GM19239 (cell line): ENCODE measurements at places on chromosomes 6 and 20.

DNA sequence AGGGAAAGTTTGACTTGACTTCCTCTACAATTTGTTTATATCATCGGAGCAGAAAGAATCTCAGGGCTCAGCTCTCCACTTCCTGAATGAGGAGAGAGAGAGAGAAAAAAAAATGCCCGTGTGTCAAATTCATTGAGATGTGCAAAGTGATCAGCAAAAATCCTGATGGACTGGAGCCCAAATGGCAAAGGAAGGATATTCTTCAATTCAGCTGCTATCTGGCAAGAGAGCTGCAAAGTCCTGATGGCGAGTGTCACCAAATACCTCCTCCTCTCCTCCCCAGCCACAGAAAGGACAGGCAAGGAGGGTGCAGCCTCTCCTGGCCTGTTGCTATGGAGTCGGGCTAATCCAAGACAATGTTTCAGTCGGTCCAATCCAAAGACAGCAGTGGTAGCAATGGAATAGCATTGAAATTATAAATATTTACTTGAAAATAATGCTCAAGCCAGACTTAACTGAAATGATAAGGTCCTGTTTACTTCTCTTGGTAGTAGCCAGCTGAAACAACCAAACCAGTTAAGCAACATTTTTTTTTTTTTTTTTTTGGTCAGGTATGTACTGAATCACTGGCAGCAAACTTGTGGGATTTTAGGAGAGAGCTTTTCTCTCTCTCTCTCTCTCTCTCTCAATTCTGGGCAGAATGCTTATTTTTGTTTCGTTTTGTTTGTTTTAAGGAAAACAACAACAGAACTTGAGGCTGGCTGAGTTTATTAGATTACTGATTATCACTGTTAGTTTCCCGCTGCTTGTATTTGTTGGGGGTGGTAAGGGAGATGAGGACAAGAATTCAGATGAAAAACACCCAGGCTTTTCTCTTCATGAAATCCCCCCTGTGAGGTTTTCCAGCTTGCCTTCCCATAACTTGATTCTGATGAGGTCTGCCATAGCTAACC lies 204.2 kb downstream of the BCAS1 start:
- no peak for DNase-seq

- DNase-seq, result no peak
Measured at GRCh38 chr6:41053041-41053440, at the start of gene APOBEC2. Gene APOBEC2 (plus strand): TSS chr6:41053202. CDS start chr6:41053348, 146 bp downstream.

GRCh38 chr6:157539900-157540752 lies 159.1 kb downstream of the ZDHHC14 start:
- DNase-seq, result no peak

- DNase-seq, result no peak
Measured at GRCh38 chr20:23278172-23278571, 72.4 kb upstream of the NXT1 start.

DNA sequence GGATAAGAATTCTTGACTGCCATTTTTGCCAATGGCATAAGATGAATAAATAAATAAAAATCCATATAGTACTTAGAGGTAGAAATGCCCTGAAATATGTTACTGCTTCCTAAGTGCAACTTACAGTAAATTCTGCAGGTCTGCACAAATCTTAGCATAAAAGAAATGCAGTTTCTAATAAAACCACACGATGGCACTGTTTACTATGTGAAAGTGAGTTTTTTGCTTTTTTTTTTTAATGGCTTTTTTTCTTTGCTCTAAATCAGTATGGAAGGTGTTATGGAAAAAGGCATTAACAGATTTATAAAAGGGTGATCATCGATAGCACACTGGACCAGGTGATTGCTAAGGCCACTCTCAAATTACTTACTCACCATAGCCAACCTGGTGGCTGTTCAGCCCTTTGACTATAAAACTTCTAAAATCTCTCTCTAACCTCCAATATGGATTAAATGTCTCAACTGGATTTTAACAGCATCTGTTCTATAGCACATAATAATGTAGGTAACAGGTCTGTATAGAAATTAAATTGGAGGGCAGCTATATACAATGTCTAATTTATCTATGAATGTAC lies 45.8 kb downstream of the AHI1 start:
- no peak for DNase-seq

DNA sequence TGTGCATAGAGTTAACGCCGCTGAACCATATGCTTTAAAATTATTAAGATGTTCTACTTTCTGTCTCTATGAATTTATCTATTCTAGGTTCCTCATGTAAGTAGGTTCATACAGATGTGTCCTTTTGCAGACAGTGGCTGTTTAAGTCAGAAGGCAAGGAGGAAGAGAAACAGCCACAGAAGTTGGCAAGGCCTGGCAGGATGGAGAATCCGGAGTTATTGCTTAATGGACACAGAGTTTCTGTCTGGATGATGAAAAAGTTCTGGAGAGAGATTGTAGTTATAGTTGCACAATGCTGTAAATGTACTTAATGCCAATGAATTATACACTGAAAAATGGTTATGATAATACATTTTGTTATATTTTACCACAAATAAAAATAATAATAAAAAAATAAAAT lies 283.6 kb upstream of the CNR1 start:
- no peak for DNase-seq

- no peak for DNase-seq
Measured at GRCh38 chr6:68169922-68170321, 465.2 kb upstream of the ADGRB3 start.

- DNase-seq, result no peak
Measured at GRCh38 chr6:106728296-106728870, 99.0 kb downstream of the QRSL1 start.

DNA sequence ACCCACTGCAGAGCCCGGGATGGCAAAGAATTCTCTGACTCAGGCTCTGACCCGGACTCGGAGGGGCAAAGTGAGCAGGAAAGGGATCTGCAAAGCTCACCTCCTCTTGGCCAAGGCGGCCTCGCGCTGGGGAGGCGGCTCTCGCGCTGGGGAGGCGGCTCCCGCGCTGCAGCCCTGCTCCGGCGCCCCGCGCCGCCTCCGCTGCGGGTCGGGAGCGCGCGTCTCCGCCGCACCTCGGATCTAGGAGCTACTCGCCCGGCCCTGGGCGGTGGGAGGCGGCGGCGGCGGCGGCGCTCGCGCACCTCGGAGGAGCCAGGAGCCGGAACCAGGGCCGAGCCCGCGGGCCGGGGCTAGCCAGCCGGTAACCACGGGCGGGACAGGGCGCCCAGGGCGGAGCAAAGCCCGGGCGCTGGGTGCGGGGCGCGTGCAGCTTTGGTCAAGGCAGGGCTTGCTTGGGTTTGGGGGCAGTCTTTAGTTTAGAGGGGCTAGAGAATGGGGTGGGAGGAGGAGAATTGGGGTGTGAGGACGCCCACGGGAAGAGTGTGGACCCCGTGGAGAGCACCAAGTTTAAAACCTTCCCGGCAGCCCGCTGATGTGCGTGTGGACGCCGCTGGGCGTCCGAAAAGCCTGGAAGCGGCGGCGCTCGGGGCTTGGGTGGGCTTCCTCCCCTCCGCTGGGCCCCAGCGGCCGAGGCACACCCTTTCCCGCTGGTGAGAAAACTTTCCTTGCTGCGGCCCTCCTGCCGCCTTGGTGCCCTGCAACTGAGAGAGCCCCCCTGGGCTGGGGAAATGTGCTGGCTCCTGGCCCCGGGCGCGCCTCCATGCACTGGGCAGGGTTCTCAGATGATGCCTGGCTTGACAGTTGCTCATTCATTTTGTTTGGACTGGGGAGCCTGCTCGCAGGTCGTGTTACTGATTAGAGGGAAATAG lies at the start of gene MRAP2:
MRAP2 (plus strand) TSS at position 250 of the 929 bp plus-strand sequence. CDS start 21,547 bp downstream, outside the sequence.
- DNase-seq, result no peak

DNA sequence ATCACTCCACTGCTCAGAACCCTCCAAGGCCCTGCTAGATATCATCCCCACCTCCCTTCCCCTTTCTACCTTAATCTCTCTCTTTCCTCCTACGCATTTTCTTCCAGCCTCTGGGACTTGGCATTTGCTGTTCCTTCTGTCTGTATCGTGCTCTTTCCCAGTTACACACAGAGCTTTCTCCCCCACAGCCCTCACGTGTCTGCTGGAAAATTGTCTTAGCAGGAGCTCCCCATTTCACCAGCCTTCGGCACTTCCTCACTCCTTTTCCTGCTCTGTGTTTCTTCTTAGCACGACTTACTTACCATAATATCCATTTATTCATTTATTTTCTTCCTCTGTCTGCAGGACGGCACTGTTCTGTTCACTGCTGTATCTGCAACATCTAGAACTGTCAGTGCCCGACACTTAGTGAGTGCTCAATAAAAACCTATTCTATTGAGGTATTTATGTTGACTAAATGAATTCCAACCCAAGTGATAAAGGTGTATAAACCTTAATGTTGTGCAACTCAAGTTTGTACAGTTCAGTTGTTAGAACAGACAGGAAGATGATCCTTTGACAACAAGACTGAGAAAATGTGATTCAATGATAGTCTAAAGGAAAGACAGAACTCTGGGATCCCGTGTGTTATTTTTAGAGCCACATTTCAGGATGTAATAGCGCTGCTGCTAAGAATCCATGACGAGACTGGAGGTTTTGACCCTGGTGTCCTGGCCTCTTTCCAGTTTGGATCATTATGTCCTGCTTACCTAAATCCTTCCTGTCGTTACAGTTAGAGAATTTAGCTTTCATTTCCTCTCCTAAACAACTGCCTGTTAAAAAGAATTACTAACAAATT lies 170.1 kb upstream of the LAMP5 start:
- no peak for DNase-seq

DNA sequence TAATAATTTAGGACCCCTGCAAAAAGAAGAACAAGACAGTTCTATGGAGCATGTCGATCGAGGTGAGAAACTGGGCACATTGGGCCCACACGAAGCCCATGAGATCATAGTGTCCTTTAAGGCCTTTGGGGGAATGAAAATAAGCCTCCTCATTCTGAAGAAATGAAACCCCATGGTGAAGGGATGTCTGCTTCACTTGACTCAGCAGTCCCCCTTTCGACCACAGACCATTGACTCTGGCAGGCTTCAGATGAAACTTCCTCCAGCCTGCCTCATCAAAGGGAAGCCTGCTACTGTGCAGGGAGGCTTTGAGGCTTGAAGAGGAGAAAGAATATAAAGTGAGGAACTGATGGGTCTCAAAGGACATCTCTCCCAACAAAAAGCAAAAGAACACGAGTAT lies 144.2 kb upstream of the FBXL4 start:
- no peak for DNase-seq

GRCh38 chr6:158410784-158411183 lies 98.5 kb downstream of the TULP4 start:
- no peak for DNase-seq

GRCh38 chr6:10749734-10750133 lies 2.1 kb downstream of the TMEM14B start:
- no peak for DNase-seq

DNA sequence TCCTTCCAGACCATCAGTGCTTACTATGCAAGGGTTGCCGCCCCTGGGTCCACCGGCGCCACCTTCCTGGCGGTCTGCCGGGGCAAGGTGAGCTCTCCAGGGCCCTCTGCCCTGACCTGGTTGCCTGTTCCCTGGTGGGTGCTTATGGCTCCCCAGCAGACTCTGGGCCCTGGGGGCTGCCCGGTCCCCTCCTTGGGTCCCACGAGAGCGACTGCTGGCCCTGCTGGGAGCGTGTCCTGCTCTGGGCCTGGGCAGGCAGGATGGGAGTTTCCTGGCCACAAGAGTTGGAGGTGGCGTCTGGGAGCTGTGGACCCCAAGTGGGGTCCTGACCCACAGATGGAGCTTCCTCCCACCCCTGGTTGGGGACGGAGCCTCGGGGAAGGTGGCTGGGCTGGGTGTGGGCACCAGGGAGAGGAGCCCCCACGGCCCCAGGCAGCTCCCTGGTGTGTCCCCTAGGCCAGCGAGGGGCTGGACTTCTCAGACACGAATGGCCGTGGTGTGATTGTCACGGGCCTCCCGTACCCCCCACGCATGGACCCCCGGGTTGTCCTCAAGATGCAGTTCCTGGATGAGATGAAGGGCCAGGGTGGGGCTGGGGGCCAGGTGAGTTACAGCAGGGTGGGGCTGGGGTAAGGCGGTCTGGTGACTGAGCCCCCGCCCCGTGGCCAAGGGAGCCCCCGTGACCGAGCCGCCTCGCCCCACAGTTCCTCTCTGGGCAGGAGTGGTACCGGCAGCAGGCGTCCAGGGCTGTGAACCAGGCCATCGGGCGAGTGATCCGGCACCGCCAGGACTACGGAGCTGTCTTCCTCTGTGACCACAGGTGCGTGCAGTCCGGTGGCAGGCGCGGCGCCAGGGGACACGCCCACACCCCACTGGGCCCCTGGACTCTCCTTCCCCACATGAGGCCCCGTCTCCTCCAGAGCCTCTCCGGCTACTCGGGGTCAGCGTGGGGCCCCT lies 7.1 kb upstream of the TNFRSF6B start:
- DNase-seq, result no peak

- no peak for DNase-seq
Measured at GRCh38 chr6:109893606-109894005, 84.5 kb upstream of the GPR6 start.

DNA sequence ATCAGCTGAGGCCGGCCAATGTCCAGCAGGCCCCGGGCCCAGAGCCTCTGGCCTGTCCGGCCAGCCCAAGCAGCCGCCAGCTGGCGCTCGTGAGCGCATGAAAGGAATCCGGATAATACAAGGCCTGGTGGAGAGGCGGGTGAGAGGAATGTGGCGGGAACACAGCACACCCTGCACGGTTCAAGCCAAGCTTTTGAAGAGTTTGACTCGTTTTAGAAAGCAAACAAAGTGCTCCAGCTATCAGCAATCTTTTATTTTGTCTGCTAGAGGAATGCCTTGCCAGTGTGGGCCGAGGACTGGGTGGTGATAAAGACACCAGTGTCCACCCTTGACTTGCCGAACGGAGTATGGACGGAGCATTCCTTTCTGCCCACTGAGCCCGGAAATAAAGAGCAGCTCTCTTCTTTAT lies 9.3 kb upstream of the NEDD9 start:
- DNase-seq, result no peak
